ENCODE measurements at places on chromosomes 12 and 14. TPM values are rescaled to one million over a fixed set of nuclear protein-coding genes. Genes with fewer than 3 reads are reported as not detected.
A peak's percentile ranks its signal among the peaks of the same experiment; 100 is the strongest.

MYF5 gene
- total RNA-seq = not detected

FSCB gene
- not detected for total RNA-seq

TGFB3 gene
- 1.8 TPM for total RNA-seq

LRFN5 gene
- total RNA-seq = 0.12 TPM

SMCO3 gene
- total RNA-seq = not detected

IFNG-AS1 gene
- total RNA-seq = not detected

ITGA5 gene
- 154 TPM for total RNA-seq

USP44 gene
- total RNA-seq = not detected

PEBP1 gene
- total RNA-seq = 199 TPM

TSPAN9 gene
- 37.6 TPM for total RNA-seq

FAIM2 gene
- total RNA-seq = 0.98 TPM

ENDOU gene
- total RNA-seq = not detected

SLC39A9 gene
- 88.7 TPM for total RNA-seq

DNA sequence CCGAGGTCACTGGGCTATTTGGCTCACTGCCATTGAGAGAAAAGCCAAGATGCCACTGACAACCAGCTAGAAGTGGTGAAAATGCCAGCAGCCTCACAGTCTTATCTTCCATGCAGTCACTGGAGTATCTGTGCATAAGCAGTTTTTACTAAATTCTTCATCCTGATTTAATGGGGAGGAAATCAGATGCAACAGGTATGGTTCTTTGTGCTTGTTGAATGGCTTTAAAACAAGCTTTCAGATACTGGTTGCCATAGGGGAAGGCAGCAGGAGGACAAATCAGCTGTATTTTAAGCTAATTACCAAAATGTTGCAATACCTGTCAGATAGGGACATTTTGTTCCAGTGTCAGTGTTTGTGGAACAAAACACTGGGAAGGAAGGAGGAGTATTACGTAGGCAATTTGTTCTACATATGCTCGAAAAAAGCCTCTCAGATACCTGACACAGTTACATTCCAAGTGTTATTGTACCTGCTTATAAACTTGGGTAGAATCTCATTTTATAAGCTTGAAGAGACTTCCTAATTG is 54.1 kb upstream of the ARHGAP5 start:
- no peak for DNase-seq

GRCh38 chr14:92726135-92726932 is 22.1 kb downstream of the LGMN start:
- DNase-seq = peak; percentile 84

- DNase-seq = no peak
Measured at GRCh38 chr12:111094157-111095010, 174.0 kb upstream of the MYL2 start.

- DNase-seq = peak; percentile 17
Measured at GRCh38 chr14:79732911-79733655, 478.2 kb downstream of the DIO2 start.

GRCh38 chr14:24903337-24903736 is 146.6 kb downstream of the STXBP6 start:
- peak; percentile 70 for DNase-seq

GRCh38 chr12:93857991-93858447 is 180.8 kb downstream of the CRADD start:
- DNase-seq = no peak

DNA sequence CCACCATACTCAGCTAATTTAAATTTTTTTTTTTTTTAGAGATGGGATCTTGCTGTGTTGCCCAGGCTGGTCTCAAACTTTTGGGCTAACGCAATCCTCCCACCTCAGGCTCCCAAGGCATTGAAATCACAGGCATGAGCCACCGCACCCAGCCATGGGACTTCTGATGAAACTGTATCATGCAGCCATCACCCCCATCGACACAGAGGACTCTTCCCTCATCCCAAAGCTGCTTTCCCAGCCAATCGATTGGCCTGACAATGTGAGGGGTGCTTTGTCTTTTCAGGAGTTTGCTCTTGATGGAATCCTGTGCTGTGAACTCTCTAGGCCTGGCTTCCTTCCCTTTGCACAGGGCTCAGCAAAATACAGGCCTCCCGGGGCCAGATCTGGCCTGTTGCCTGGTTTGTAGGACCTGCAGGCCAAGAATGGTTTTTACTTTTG is 59.6 kb upstream of the NCOR2 start:
- DNase-seq = no peak

GRCh38 chr12:106566771-106567170 is 16.0 kb upstream of the RFX4 start:
- DNase-seq = peak; percentile 31

DNA sequence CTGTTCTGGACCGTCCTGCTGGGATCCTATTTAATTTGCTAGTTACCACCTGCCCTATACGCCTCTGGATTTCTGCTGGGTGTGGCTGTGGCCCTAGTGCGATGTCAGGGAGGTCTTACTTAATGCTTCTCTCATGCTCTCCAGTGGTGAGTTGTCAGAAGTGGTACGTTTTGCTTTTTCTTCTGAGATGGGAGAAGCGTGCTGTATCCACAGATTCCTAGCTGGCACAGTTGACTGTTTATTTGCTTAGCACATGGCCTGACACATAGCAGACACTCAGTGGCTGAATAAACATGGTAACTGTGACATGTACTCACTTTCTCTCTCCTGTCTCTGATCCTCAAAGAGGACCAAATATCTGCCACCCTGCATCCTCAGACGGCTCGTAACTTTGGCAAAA is 107.3 kb downstream of the CACNA1C start:
- DNase-seq = no peak

DNA sequence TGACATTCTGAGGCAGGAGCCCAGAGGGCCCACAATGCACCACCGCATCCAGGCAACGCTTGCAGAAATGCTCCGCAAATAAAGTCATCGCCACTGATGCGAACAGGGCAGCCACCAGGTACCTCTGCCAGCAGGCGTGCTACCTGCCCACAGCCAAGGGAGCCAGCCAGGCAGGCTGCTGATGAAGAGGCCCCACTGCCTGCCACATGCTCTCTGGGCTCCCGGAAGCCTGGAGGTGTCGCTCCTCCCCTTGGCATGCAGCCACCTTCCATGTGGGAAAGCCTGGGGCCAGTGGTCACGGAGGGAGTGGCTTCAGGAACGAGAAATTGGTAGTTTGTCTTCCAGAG is 14.7 kb downstream of the GPR132 start:
- DNase-seq = peak; percentile 44

GRCh38 chr12:72448089-72448488 is 175.9 kb downstream of the TRHDE start:
- DNase-seq = no peak

- no peak for DNase-seq
Measured at GRCh38 chr14:70755655-70756054, 53.7 kb downstream of the MAP3K9 start.

DNA sequence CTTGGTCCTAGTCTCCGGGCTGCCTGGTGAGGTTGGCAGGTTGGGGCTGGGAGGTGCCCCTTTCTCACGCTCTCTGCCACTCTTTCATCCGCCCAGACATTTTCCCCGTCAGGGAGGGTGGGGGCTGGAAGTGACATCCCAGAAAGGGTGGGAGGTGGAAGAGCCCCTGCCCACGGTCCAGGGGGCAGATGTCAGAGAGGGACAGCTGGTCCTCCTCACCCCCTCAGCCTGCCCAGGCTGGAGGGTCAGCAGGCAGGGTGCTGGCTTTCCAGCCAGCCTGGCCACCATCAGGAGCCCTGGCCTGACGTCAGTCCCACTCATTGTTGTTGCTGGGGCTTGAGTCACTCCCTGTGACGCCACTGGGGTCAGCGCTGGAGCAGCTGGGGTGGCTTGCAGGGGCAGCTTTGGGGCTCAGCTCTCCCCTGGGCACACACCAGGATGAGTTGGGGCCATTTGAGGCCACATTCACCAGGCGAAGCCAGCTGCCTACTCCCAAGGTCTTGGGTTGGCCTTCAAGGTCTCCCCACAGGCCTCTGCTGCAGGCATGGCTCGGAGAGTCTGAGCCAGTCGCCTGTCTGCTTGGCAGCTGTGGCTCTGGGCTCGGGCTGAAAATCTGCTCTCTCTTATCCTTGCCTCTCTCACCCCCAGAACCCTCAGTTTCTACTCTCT is 5.7 kb upstream of the ATG101 start:
- peak; percentile 65 for DNase-seq

GRCh38 chr12:68451261-68452077 is 119.3 kb upstream of the MDM1 start:
- peak; percentile 62 for DNase-seq

- DNase-seq = no peak
Measured at GRCh38 chr12:7101047-7101693, 7.8 kb downstream of the C1RL start.

DNA sequence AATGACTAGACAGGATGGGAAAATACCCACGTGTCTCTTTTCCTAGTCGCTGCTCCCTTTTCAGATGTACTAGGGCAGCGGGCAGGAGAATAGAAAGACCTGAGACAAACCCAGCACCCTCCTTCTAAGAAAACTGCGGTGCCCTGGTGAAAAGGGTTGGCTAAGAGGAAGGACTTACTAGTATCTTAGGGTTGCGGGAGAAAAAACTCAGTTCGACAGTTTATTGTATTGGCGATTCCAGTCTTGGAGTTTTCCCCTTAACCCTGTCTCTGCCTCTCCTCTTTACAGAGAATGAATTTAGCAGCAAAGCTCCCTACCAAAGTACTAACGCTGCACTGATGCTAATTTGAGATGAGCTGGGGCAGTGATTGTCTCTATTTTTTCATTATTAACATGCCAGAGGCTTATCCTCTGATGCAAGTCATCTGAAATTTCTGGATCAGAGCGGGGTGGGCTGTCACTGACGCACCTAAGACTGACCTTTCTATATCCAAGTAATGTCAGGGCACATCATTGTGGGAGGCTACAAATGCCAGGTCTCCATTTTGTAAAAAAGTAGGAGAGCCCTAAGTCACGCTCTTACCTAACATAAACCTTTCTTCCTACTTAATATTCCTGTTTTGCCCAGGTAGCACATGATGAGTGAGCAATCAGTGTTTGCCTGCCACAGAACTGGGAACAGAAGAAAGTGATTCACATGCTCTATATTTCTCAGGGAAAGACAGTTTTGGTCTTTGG is 916 bp upstream of the PAWR start:
- no peak for DNase-seq

- DNase-seq = no peak
Measured at GRCh38 chr12:21906919-21907493, 34.2 kb downstream of the ABCC9 start.

DNA sequence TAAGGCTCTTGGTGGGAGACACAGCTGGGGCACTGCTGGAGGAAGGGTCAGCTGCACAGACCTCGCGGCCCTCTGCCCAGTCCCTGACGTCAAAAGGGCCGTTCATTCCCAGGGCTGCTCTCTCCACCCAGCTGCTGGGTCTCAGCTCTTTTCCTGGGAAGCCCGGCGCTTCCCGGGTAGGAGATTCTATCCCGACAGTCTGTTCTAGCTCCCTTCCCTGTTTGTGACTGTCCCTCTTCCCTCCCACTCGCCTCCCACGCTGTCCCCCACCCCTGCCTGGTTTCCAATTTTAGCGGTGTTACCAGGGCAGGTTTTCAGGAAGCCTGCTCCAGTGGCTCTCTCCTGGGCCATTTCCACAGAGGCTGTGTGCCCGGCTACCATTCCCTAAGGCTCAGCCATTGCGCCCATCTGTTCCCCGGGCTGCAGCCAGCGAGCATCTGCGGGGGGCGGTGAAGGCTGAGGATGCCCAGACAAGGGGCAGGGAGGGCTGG is 186.6 kb downstream of the CACNA1C start:
- DNase-seq = no peak

- no peak for DNase-seq
Measured at GRCh38 chr12:104567832-104568486, 111.2 kb downstream of the CHST11 start.

GRCh38 chr14:90755661-90756304 is 60.4 kb downstream of the TTC7B start:
- DNase-seq = peak; percentile 3

- peak; percentile 50 for DNase-seq
Measured at GRCh38 chr12:132084621-132085290, 59.4 kb downstream of the DDX51 start.

DNA sequence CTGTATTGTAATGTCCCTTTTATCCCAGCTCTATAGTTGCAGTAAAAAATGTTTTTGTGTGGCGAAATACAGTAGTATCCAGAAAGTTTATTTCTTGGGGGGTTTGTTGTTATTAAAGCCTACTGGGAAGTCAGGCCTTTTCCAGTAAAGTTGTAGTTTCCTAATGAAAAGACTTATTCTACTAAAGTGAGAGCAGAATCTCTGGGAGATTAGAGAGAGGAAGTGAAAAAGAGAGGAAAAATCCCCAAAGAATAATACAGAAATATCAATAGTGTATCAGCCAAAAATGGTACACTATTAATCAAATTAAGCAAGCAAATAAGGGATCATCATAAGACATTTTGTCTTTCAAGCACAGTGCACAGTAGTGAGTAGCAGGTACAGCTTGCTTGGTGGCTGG is 46.3 kb upstream of the ATXN7L3B start:
- no peak for DNase-seq

DNA sequence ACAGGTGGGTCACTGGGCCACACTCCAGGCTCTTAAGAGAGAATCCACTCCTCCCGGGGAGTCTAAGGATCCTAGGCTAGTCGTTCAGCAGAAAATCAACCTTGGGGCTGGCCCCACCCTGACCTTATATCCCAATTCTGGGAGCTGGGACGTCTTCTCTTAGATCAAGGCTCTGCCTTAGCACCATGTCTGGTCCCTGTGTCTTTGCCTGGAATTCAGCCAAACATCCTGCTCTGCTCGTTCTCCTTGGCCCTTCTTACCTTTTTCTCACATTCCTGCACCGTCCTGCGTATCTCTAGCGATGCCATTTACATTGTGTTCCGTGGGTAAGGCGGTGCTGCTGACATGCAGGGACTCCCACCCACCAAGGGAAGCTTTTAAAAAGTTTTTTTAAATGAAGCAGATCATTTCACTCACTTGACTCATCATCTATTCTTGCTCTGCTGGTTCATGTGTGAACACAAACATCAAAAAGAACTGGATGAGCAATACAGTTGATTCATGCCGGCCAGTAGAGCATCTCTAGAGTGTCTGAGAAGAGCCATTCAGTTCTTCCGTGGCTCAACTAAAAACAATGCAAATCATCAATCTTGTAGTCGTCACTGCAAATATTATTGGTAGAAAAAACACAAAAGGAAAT is 50.2 kb downstream of the KCNK13 start:
- DNase-seq = peak; percentile 69

DNA sequence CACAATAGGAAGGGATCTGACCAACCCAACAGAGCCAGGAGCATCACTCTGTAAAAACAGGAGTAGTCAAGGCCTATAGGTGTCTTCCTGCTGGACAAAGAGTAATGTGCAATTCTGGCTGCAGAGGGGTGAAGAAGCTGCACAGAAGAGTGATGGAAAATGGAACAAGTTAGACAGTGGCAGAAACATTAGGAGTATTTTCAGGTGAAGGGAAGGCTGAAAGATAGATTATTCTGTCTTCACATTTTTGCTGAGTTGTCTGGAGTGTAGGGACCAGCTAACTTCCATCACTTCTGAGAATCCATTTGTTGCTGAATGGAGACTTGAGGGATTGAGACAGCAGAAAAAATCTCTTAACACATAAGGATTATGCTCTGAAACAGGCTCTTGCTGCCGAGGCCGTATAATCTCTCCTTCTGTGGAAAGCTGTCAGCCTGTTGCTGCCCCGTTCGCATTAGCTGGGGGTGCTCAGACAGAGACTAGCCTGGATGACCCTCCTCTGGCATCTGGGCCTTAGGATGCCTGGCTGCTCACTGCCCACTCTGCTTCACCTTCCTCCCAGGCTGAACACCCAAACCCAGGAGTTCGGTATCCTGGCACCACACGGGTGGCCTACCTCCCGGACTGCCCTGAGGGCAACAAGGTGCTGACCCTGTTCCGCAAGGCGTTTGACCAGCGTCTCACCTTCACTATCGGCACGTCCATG is 3.1 kb upstream of the ARHGEF25 start:
- DNase-seq = no peak

GRCh38 chr14:23443881-23444280 is 8.4 kb upstream of the MYH7 start:
- DNase-seq = no peak

- DNase-seq = no peak
Measured at GRCh38 chr12:27025116-27025515, 2.8 kb downstream of the MED21 start.

All from RPMI7951 (cell line).